ENCODE measurements at places on chromosomes 13 and 19.

GRCh38 chr13:112124141-112124540, 57.2 kb downstream of the SOX1 start:
- no peak for DNase-seq

GRCh38 chr19:5951338-5951861, 26.5 kb downstream of the RANBP3 start:
- DNase-seq, result no peak

DNA sequence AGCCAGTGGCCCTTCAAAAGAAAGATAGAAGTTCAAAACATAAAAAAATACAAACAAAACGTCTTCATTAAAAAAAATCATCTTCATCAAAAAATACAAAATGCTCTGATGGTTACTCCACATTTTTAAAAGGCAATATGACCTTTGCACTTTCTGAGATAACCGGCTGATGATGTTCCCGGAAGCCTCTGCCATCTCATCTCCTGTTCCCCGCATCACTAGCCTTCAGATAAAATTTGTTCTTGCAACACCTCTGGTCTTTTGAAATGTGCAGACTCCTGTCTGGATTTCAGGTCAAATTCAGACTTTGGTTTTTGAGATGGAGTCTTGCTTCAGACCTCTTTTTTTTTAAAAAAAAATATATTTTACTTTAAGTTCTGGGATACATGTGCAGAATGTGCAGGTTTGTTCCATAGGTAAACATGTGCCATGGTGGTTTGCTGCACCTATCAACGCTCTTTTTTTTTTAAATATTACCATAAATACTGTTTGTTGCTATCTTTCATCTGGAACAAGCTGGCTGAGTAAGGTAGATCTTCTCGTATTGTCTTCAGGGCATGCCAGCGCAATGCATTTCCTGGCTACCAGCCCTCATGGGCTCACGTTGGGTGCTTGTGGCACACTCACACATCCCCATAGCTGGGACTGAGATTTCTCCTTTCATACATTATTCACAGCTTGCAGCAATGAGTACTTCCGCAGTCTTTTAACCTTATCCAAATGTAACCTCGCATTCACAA, 418.9 kb upstream of the ARGLU1 start:
- DNase-seq, result no peak

- DNase-seq, result no peak
Measured at GRCh38 chr13:43544011-43544410, 242.8 kb downstream of the ENOX1 start.

GRCh38 chr19:21115430-21115829, 26.4 kb upstream of the ZNF431 start:
- no peak for DNase-seq

GRCh38 chr19:46205183-46205984, 24.2 kb upstream of the IGFL1 start:
- no peak for DNase-seq

DNA sequence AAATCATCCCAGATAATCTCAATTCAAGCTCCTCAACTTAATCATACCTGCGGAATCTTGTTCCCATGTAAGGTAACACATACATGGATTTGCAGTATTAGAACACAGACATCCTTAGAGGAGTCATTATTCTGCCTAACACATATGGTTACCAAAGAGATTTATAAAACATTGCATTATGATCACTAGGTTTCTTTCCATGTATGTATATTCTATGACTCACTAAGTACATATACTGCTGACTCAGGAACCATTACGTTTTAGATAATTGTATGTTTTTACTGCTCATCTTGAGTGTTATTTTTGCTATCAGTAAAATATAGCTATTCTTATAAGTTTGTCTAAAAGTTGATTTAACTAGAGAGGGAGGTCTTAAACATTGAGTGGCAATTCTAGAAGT, 182.9 kb downstream of the SLITRK6 start:
- no peak for DNase-seq

DNA sequence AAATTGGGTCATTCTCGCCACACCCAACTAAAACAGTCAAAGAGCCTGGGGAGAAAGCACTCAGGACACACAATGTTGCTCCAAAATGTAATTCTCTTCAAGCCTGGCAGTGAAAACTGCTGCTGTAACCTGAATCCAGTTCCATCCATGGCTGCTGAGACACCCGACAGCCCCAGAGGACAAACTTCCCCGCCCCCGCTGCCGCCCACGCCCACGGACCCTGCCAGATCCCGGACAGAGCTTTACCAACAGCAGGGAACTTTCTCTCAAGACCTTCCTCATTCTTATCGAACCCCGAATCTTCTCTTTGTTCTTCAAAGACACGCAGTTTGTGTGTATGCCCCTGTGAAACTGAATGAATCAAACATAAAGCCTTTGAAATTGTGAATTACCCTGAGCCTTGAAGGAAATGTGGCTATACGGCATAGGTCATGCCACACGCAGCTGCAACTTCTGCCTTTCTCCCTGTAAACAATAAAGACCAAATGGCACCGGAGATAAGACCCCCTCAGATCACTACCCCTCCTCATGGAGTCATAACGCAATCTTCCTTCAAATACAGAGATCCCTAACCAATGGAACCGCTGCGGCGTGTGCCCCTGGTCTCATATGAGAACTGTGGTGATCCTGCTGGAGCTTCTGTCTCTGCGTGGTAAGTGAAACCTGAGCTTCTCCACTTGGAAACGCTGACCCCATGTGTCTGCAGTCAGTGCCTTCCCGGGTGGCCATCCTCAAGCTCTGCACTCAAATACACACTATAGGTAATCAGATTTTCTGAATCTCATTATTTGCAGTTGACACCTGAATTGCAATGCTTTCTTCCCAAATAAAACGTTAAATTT, 4.8 kb upstream of the LAMP1 start:
- DNase-seq, result no peak

DNA sequence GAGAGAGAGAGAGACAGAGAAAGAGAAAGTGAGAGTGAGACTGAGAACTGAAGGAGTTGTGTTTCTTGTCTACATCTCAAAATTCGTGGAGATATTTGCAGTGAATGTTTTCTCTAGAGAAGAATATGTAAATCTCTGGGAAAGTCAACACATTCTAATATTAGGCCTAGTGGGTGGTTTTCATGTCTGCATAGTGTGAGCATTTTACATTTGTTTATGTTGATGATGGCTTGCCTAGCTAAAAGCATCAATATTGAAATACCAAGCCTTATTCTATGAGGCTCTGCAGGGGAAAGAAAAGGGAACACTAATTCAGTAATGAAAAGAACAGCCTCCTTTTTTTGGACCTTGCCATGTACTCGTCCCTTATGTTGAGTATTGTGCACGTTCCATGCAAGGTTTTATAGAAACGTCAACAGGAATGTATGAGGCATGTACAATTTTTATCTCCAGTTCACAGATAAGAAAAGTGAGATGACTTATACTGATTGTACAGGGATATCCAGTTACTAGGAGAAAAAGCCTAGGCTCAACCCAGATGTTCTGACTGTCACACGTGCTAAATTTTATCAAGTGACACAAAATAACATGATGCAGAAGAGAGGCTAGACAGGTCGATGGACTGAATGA, 1288.9 kb upstream of the SLC10A2 start:
- DNase-seq, result no peak

DNA sequence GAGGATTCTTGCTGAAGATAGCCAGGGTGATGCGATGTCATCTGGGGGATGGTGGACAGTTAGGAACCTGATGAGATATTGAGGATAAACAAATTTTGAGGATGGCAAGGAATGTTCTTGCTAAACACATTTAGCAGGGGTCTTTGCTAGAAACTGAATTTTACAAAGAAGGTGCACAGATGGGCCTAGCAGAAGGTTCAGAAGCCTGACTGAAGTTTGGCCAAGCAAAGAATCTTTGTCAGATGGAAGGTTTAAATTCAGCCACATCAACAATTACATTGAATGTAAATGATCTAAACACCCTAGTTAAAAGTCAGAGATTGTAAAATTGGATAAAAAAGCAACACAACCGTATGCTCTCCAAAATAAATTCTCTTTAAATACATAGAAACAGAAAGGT, 68.8 kb downstream of the WASF3 start:
- no peak for DNase-seq

GRCh38 chr13:30708541-30708940, 26.8 kb upstream of the ALOX5AP start:
- no peak for DNase-seq

DNA sequence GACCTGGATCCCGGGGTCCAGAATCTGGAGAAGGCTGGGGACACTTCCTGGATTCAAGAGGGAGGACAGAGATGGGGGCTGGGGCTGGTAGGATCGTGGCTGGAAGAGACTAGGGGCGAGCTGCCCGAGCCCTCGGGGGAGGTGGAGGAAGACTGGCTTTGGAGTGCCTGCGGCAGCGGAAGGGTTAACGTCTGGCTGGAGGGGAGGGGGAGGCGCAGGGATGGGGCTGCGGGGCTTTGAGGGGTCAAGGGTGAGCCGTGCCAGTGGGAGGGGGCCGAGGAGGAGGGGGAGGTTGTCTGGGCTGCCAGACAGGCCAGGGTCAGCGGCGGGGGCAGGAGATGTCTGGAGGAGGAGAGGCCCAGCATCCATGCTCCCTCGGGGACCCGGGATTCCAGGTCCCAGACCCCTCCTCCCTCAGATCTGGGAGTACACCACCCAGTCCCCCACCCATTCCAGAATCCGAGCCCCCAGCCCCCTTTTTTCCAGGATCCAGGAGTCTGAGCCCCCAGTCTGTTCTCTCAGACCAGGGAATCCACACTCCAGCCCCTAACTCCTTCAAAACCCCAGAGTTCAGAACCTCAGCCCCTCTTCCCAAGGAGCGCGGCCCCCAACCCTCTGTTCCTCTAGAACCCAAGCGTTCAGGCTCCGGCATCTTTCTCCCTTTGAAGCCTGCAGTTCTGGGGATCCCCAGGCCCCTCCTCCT, 3.2 kb upstream of the SPACA6 start:
- DNase-seq, result no peak

GRCh38 chr13:94710881-94711560, 1.3 kb downstream of the SOX21 start:
- no peak for DNase-seq

GRCh38 chr13:47433461-47434005, 536.7 kb upstream of the HTR2A start:
- no peak for DNase-seq

Measured in activated CD4-positive, alpha-beta T cell treated with anti-CD3 and anti-CD28 coated beads, Interleukin-2, amount 50 U/mL, for 4 hours (primary cell).